ENCODE measurements at places on chromosomes 2 and 18.

DNA sequence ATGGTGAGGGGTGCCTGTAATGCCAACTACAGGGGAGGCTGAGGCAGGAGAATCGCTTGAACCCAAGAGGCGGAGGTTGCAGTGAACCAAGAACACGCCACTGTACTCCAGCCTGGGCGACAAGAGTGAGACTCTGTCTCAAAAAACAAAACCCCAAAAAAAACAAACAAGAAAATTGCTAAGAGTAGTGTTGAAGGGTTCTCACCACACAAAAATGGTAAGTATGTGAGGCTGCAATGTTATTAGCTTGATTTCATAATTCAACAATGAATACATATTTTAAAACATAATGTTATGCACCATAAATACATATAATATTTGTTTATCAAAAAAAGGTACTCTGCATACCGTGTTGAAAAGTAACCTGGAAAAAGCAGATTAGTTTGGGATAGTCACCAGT, 45.8 kb downstream of the PSMG2 start:
- DNase-seq: no peak

- no peak for DNase-seq
Observed at GRCh38 chr2:163086940-163087339, 248.4 kb upstream of the KCNH7 start.

DNA sequence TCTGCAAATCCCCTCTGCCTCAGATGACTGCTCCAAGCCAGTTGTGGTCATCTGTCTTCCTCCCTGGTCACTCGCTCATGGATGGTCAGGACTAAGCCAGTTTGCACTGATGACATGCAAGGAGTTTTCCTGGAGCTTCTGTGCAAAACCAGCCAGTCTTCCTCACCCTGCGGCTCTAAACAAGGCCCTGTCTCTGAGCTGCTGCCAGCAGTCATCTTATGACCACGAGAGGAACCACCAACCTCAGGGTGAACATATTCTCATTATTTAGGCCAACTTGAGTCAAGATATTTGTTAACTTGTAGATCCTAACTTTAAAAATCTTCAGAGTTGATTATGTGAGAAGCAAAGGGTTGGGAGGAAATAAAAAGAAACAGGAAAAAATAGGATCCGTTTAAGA, 119.9 kb upstream of the CAB39 start:
- no peak for DNase-seq

DNA sequence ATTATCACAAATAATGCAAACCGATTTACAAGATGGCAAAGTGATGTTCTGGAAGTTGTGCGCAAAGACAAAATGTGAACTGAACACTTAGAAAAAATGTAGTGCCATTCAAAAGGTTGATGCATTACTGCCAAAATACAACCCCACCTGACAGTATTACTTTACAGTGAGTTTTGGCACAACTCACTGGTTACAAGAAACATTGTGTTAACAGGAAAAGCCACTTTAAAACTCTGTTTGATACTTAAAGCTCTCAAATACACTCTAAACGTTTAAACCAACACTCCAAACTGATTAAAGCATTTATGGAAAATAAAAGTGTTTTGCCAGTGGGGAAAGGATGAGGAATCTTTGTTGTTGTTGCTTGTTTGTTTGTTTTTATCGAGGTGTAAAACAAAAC, 173.4 kb upstream of the SATB2 start:
- no peak for DNase-seq

GRCh38 chr18:63559567-63560491, 17.7 kb downstream of the SERPINB12 start:
- no peak for DNase-seq

DNA sequence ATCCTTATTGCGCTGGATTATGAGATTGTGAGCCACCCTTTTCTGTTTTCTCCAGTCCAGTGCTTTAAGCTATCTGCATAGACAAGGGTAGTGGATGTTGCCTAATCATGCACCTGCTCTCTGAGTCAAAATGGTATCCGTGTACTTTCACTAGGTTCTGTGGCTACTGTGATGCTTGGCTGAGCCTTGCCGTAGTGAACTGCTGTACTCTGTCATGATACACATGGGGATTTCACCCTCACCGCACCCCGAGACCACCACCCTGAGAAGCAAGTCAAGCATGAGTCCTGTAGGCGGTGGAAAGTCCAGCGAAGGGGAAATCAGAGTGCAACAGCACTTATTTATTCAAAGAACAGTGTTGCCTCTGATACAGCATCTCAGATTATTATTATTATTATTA, 55.0 kb downstream of the ARHGAP25 start:
- no peak for DNase-seq

DNA sequence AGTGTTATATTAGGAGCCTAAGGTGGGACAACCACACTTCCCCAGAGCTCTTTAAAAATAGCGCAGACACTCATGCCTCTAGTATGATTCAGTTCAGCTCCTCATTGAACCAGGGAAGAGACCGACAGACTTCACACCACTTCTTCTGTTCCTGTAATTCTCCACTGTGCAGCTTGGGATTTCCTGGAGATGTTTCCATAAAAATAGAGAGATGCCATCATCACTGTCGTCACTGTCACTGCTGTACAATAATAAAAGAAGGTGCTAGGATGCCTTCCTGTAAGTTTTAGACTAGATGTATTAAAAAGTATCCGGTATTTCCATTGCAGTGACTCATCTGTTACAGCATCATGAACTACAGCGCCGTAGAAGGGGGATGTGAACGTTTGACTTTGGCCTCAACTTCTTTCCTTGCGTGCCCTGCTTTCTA, 110.9 kb downstream of the FAM210A start:
- no peak for DNase-seq

DNA sequence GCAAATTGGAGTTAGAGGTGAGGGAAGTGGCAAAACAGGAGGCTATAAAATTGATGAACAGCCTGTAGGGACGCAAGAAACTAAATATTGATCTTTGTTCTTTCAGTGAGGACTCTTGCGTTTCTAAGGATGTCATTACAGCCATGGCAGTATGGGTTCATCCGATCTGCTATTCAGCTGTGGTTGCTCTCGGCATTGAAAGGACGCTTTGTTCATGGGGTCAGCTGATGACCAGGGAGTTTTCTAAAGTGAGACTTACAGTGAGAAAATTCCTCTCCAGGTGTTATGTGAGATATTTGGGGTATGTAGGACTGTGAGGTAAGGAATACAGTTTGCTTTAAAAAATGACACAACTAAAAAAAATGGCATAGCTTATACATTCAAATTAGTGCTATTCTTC, 52.7 kb upstream of the PELI1 start:
- no peak for DNase-seq

- DNase-seq: no peak
Observed at GRCh38 chr2:75173740-75174139, 25.6 kb downstream of the TACR1 start.

DNA sequence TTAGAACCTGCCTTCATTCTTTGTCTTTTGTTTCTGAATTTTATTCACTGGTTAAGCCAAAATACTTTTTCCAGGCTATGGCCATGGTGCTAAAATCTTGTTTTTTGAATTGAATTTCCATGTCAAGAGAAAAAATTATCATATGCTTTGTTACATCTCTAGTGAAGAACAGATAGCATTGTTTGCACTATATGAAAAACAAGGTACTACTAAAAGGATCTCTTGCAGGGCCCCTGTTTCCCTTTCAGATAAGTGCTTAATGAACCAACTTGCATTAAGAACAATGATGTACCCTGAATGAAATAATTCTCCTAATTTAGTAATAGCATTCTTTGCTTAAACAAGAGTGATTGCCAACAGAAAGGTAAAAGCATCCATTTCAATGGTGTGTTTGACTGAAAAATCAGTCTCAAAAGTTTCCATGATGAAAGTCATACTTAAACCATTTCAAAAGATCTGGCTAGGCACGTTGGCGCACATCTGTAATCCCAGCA, 4.3 kb upstream of the MYL12B start:
- DNase-seq: no peak

GRCh38 chr2:79832511-79833234, 319.8 kb downstream of the CTNNA2 start:
- DNase-seq: no peak

GRCh38 chr2:20416723-20417122, 30.2 kb upstream of the RHOB start:
- no peak for DNase-seq

GRCh38 chr18:22639561-22639960, 221.8 kb upstream of the CTAGE1 start:
- DNase-seq: no peak

- DNase-seq: no peak
Observed at GRCh38 chr2:32937602-32938448, 8.9 kb upstream of the LTBP1 start.

- no peak for DNase-seq
Observed at GRCh38 chr2:202187570-202187969, 50.8 kb downstream of the SUMO1 start.

DNA sequence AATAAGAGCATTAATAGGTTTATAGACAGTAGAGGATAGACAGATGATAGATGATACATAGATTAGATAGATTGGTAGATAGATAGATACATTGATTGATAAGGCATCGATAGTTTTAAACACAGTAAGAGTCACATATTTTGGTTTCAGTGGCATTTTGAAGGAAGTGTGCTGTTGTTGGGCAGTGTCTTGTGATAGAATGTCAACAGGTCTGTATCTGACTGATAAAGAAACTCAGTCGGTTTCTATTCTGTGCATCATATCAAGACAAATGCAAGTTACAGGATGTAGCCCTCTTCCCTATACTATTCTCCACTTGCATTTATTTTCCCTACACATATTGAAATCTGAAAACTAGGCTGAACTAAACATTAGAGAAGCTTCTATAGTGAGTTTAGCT, 1229.0 kb upstream of the ZEB2 start:
- DNase-seq: no peak

DNA sequence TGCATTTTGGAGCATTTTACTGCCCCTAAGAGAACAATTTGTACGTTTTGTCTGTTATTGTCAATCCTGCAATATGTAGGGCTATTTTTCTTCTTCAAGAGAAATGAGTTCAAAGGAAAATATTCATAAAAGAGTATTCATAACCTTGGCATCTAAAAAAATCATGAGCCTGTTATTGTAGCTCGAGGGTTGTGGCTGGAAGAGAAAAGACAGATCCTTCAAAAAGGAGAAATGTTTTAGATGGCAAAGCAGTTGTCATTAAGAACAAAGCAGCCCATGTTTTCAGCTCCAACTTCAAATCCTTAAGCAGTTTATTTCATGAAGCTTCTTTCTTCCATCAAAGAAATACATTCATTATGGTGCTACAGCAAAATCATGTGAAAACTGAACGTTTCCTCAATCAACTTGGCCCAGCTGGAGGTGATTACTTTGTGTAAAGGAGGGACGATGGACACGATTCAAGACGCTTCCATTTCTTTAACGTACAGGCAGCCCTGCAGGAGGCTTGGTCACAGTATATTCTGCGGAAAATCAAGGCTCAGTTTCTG, 31.4 kb downstream of the QPCT start:
- DNase-seq: no peak

GRCh38 chr18:55981712-55982475, 393.9 kb upstream of the TCF4 start:
- DNase-seq: no peak

GRCh38 chr2:227813229-227813561, 447 bp upstream of the CCL20 start:
- DNase-seq: no peak

- DNase-seq: no peak
Observed at GRCh38 chr2:191853843-191854242, 7.0 kb upstream of the CAVIN2 start.

GRCh38 chr2:188797371-188797770, 176.8 kb upstream of the COL3A1 start:
- no peak for DNase-seq

DNA sequence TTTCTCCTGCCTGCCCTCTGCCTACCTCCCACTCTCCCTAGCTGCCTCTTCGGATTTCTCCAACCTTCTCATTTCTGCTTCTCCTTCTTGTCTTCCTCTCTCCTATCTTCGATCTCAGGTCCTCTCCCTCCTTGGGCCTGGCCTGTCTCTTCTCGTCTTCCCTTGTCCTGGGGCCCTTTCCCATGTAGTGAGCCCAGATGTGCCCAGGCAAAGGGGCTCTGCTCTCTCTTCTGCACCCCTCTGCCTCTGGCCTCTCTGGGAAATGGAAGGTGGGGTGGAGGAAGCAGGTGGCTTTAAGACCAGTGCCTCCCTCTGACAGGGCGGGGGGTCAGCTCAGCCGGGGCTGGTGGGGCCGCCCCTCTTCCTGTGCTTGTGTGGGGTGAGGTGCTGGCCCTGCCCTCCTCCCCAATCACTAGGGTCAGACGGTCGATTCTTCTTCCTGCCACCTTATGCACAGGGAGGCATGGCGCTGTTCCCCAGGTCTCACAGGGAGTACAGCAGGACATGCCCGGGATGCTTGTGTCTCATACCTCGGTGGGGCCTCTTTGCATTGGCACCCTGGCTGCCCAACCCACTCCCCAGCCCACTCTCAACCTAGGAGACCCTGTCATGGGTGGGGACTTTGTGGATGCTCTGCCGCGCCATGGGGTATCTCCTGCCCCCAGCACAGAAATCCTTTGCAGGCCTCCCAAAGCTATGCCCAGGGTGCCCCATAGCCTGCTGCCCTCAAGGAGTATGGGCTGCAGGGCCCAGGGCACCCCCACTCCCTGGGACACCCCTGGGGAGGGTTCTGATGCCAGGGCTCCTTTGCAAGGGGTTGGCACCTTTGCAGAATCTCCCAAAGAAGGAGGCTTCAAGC, 213.8 kb upstream of the HAAO start:
- no peak for DNase-seq

DNA sequence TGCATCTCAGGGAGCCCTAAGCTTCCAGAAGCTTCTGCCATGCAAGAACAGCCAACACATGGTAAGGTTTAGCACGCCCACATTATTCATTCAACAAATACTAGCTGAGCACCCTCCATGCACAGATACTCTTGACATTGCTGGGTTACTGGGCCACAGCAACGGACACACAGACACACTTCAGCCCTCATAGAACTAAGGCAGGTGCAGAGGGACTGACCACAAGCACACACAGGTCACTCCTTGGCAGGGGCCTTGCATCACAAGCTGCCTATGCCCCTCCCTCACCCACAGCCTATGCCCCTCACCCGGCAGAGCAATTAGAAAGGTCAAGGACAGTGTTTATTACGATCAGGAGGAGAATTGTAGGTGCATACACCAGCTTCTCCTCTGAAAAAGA, 15.8 kb downstream of the SLC14A2 start:
- no peak for DNase-seq

DNA sequence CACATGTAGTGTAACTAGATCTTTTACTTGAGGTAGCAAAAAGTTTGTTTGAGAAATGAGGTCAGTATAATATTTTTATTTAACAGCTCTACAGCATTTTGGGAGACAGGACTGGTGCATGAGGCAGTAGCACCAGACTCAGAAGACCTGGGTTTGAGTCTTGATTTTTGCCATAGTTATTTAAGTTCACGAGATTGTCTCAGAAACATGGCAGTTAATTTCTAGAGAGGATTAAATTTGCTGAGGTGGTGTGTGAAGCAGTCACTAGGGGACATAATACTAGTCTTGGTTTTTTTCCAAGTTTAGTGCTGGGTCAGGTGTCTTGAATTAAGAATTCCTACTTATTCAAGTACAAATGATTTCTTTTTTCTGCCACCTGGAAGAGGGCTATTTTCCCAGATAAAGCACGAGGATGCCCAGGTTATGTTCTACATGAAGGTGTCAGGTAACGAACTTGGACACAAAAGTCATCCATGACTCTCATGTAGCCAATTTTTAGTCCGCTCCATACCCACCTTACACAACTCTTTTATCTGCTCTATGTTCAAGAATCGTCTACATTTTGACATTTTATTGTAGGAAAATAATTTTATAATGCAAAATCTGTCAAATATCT, 1.4 kb downstream of the MARCHF7 start:
- DNase-seq: no peak

GRCh38 chr2:174752403-174753037, 11.8 kb downstream of the CHRNA1 start:
- DNase-seq: no peak

- no peak for DNase-seq
Observed at GRCh38 chr18:36601316-36601715, 227.5 kb downstream of the TPGS2 start.

GRCh38 chr2:20599861-20600461, 50.9 kb downstream of the HS1BP3 start:
- DNase-seq: no peak
